ENCODE measurements at places on chromosomes 1 and 21.

GRCh38 chr21:43812139-43812821 is 22.9 kb downstream of the RRP1 start:
- no peak for DNase-seq

- DNase-seq: no peak
Observed at GRCh38 chr21:31410499-31411131, 66.6 kb upstream of the TIAM1 start.

GRCh38 chr1:59422921-59423575 is 126.2 kb downstream of the FGGY start:
- no peak for DNase-seq

GRCh38 chr1:199353906-199354305 is 673.6 kb upstream of the NR5A2 start:
- DNase-seq: no peak

GRCh38 chr1:207619871-207620542 is 24.9 kb upstream of the CR1L start:
- no peak for DNase-seq

DNA sequence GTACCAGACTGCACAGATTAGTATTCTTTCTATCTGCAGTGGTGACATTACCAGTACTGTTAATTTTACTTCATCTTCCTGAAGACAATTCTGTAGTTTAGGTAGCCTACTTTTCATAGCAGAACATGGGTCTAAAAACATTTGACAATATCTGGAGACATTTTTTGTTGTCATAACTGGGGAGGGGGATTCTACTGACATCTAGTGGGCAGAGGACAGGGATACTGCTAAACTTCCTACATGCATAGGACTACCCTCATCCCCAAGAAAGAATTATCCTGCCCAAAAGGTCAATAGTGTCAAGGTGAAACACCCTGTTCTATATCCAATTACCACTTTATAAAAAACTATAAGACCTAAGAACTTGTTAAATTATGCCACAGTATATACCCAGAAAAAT is 3.4 kb upstream of the ARHGAP29 start:
- DNase-seq: no peak

GRCh38 chr1:53934170-53934765 is 11.2 kb downstream of the IFT25 start:
- DNase-seq: no peak

- DNase-seq: no peak
Observed at GRCh38 chr1:7608628-7609305, 162.3 kb upstream of the VAMP3 start.

- no peak for DNase-seq
Observed at GRCh38 chr1:232213928-232214327, 416.0 kb downstream of the SIPA1L2 start.

DNA sequence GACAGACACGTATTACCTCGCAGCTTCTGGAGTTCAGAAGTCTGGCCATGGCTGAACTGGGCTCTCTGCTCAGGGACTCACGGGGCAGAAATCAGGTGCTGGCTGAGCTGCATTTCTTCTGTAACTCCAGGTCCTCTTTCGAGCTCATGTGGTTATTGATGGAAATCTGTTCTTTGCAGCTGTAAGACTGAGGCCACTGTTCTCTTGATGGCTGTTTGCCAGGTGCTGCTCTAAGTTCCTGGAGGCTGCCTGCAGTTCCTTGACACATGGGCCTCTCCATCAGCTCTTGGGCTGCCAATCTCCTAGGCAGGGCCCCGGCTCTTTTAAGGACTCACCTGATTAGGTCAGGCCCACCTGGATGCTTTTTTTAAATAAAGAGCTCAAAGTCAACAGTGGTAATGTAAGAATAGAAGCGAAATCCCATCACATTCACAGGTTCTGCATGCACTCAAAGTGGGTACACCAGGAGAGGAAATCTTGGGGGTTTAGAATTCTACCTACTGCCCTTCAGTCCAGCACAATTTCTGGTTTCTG is 139.1 kb downstream of the KAZN start:
- no peak for DNase-seq

GRCh38 chr1:212104586-212105325 is 69.2 kb downstream of the DTL start:
- DNase-seq: no peak

GRCh38 chr1:207823880-207824566 is 72.2 kb downstream of the CD46 start:
- peak; percentile 32 for DNase-seq

GRCh38 chr1:219798283-219799030 is 129.9 kb downstream of the SLC30A10 start:
- no peak for DNase-seq

GRCh38 chr1:4605158-4605557 is 49.3 kb upstream of the AJAP1 start:
- DNase-seq: no peak

GRCh38 chr1:234535763-234536515 is 57.0 kb upstream of the TARBP1 start:
- DNase-seq: no peak

DNA sequence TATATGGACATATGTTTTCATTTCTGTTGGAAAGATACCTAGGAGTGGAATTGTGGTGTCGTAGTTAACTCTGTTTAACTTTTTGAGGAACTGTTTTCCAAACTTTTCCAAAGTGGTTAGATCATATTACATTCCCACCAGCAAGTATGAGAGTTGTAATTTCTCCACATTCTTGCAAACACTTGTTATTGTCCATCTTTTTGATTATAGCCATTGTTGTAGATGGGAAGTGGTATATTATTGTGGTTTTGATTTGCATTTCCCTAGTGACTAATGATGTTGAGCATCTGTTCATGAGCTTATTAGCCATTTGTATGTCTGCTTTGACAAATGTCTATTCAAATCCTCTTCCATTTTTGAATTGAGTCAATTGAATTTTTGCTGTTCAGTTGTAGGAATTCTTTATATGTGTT is 19.8 kb downstream of the CAMTA1 start:
- no peak for DNase-seq

DNA sequence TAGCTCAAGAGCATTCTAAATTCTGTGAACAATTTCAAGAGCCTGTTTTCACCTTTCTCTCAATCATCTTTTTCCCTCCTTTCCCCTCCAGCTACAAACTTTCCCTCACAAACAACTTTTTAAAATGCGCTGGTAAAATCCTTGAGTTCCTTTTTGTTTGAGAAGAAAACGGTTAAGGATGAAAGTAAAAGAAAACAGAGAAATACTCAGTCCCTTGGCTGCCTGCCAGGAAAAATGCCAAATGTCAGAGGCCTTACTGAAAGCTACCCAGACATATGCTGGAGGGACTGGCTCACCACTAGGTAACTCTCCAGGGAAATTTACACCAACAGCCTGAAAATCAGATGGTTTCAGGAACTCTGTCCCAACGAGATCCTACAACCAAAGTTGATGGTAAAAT is 11.0 kb upstream of the SERBP1 start:
- DNase-seq: no peak

DNA sequence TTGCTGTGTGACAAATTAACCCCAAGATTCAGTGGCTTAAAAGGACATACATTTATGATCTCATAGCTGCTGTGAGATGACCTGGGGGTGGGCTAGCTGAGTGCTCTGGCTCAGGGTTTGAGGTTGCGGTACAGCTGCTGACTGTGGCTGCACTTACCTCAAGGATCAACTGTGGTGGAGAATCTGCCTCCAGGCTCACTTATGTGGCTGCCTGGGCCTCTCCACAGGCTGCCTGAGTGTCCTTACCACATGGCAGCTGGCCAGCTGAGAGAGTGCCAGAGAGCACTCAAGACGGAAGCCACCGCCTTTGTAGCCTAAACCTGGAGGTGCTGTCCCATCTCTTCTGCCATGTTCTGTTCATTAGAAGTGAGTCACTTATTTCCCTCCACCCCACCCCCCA is 5.7 kb downstream of the LRRC71 start:
- no peak for DNase-seq

- DNase-seq: no peak
Observed at GRCh38 chr1:205920159-205920558, 23.1 kb downstream of the SLC26A9 start.

- DNase-seq: no peak
Observed at GRCh38 chr21:17570786-17571185, 41.9 kb downstream of the BTG3 start.

DNA sequence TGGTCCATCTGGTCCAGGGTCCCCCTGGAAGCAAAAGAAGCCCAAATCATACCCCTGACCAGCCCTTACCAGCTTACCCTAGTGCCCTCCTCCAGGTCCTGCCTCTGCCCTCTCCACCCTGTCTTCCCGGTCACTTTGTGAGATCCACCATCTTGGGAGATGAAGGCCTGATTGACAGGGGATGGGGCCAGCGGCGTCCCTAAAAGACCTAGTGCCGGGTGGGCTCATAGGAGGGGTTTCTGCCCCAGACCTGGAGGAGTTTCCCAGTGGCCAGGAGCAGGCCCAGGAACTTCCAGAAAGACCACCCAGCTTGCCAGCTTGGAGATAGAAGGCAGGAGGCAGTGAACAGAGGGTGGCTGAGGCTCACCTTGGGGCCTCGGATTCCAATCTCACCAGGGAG is 5.4 kb downstream of the COL9A2 start:
- no peak for DNase-seq

GRCh38 chr1:40808909-40809308 is 25.3 kb downstream of the KCNQ4 start:
- no peak for DNase-seq

DNA sequence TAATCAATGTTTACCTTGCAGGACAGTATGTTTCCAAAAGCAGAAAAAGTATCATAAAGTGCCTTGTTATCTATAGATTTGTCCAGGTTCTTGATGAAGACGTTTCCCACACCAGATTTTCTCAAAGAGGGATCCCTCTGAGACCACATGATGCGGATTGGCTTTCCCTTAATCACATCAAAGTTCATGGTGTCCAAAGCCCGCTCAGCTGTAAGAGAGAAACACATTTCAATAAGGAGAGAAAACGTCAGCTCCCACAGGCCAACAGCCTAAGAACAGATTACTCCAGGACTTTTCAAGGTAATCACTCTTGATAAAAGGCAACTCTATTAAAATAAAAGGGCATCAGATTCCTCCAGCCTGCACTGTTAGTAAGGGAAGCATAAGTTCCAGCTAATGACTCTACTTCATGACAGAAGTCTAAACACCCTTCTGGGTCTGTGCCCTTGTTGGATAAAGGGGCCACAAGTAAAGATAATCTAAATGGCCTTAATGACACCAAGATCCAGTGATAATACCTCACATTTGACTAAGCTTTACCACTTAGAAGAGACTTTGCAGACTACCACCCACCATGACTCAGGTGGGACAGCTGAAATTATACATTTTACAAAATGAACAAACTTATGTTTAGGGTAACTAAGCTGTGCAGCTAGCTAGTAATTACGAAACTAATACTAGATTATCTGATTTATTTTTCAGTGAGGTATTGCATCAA is 4.1 kb downstream of the PABPC4 start:
- no peak for DNase-seq

GRCh38 chr1:245923215-245923614 is 583.9 kb downstream of the SMYD3 start:
- no peak for DNase-seq

DNA sequence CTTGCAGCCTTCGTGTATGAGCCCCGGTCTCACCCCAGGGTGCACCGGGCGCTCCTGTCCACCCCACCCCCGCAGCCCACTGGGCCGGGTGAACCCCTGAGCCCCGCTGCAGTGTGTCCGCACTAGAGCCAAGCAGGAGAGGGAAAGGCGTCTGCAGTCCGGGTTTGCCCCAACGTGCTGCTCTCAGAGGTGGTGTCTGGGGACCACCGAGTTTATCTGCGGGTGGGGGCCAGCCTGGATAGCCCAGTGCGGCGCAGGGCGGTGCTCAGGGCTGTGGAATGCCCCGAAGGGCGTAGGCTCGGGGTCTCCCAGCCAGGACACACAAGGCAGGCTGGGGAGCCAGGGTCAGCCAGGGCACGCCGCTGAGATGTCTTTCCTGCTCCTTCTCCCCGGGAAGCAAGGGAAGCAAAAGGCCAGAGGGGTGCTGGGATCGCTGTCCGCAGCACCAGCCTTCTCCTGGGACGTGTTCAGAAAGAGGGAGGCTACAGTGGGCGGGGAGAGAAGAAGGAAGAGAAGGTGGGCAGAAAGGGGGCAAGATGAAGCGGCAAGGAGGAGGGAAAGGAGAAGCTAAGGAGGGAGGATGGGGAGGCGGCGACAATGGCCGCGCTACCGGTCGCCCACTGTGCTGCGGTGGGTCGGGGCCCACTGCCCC is 56.6 kb downstream of the MAB21L3 start:
- no peak for DNase-seq

- no peak for DNase-seq
Observed at GRCh38 chr1:231757101-231757404, 130.5 kb downstream of the DISC1 start.

- no peak for DNase-seq
Observed at GRCh38 chr1:9410737-9411297, 118.1 kb downstream of the SPSB1 start.

- no peak for DNase-seq
Observed at GRCh38 chr1:54125386-54126070, 27.3 kb downstream of the CDCP2 start.

GRCh38 chr1:62725255-62725654 is 37.1 kb upstream of the DOCK7 start:
- no peak for DNase-seq

GRCh38 chr1:86259390-86259789 is 102.8 kb upstream of the COL24A1 start:
- no peak for DNase-seq

GRCh38 chr1:230778916-230779590 is 31.9 kb downstream of the CAPN9 start:
- no peak for DNase-seq

GRCh38 chr1:91741301-91741700 is 144.7 kb downstream of the TGFBR3 start:
- DNase-seq: no peak

DNA sequence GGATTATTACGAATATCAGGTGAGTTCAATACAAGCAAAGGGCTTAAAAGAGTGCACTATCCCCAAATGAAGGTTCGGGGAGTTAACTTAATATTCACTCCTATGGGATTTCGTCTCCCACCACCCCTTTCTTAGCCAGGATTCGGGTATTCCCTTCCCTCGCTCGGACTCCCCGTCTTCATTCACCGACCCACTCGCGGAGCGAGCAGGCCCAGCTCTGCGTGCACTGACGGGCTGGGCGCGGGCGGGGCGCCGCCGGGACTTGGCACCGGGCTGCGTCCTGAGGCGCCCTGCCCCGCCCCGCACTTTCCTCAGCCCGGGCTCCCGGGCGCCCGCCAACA is 7.7 kb upstream of the MPZL1 start:
- DNase-seq: peak; percentile 59

GRCh38 chr1:37849480-37849879 is 9.9 kb downstream of the MTF1 start:
- DNase-seq: no peak

DNA sequence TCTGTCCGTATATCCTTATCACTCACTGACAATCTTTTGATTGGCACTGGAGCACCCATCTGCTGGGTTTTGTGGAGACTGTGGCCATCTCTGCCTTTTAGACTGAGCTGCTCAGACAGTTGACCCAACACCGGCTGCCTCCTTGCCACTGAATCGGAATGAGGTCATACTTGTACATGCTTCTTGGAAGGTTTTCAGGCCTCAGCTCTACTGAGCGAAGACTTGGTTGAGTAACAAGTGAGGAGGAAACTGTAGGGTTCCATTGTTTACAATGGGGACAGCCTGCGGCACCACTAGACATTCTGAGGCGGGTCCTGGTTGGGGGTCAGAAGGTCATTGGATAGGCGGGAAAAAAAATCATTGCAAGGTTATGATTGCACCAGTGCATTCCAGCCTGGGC is 320.3 kb downstream of the KIF26B start:
- no peak for DNase-seq
